ENCODE measurements at places on chromosomes 12 and 14. TPM values are rescaled to one million over a fixed set of nuclear protein-coding genes. Genes with fewer than 3 reads are reported as not detected.

Gene ZC2HC1C
- total RNA-seq: 3.6 TPM

Gene C1QL4
- total RNA-seq: not detected

Gene GLT1D1
- total RNA-seq: not detected

Gene STXBP6
- not detected for total RNA-seq

Gene SSPN
- total RNA-seq: 0.65 TPM

Gene PHC1
- 31.9 TPM for total RNA-seq

Gene CBLN3
- 5.0 TPM for total RNA-seq

Gene JPH4
- not detected for total RNA-seq

Gene POU6F1
- 14.4 TPM for total RNA-seq

Gene BEST3
- total RNA-seq: 0.18 TPM

Gene DEGS2
- not detected for total RNA-seq

Gene OTOGL
- 2.0 TPM for total RNA-seq

Gene VDR
- total RNA-seq: 0.48 TPM
